Activated CD4-positive, alpha-beta T cell treated with anti-CD3 and anti-CD28 coated beads, Interleukin-2, amount 10 ng/mL, durations not matched to agents 7 days and 5 days (primary cell): ENCODE measurements at places on chromosomes 2 and 18. TPM values are rescaled to one million over a fixed set of nuclear protein-coding genes. Genes with fewer than 3 reads are reported as not detected.
A peak's percentile ranks its signal among the peaks of the same experiment; 100 is the strongest.

DNA sequence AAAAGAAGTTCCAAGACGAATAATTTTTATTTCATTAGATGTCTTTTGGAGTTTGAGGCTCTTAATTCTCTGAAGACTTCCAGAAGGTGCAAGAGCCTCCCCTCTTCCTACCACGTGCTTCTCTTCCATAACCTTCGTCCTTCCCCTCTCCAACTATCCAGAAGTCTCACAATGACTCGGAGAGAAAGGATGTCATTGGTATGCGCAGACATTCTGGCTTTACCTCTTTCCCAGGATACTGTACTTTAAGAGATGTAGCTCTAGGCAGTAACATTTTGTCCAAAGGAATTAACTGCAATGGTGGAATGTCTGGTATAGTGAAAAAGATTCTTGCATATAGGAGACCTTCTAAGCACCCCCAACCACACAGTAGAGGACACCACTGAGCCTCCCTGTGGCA, 249.0 kb upstream of the OSR1 start:
- H3K4me3 ChIP-seq, result no peak overlapping the region
- peaks cover 3% of the 10 kb centered on the region for H3K27me3 ChIP-seq
- no peaks in the 10 kb centered on the region for H3K36me3 ChIP-seq
- no peak for DNase-seq
- no peaks in the 10 kb centered on the region for H3K4me1 ChIP-seq
- H3K27ac ChIP-seq, result no peak overlapping the region

GRCh38 chr2:236180831-236181453, 12.8 kb upstream of the GBX2 start:
- H3K27ac ChIP-seq, result no peak overlapping the region
- peaks cover 46% of the 10 kb centered on the region for H3K27me3 ChIP-seq

DNA sequence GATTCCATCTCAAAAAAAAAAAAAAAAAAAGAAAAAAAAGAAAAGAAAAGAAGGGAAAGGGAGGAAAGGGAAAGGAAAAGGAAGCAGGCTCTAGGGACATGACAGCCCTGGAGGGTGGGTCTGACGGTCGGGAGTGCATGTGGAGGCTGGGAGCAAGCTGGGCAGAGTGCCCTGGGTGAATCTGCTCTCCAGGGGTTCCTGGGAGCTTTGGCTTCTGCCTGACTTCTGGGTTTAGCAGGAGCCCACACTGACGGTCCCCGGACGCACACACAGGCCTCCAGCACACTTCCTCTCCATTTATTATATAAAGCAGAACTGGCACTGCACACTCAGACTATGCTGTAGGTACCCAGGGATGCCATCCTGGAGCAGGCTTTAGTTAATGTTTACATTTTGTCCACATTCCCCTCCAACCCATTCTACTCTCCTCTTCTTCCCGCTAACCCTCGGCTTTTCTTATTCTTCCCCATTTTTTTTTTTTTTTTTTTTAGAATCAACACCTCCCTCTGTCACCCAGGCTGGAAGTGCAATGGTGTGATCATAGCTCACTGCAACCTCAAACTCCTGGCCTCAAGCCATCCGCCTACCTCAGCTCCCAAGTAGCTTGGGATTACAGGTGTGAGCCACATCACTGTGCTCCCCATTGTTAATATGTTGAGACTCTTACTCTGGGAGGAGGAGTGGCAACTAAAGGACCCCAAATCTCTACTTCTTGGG, 151.1 kb upstream of the SLC1A4 start:
- no peaks in the 10 kb centered on the region for H3K36me3 ChIP-seq
- no peak overlapping the region for H3K4me3 ChIP-seq
- peaks cover 14% of the 10 kb centered on the region for H3K4me1 ChIP-seq
- no peak overlapping the region for H3K27ac ChIP-seq
- peaks cover 14% of the 10 kb centered on the region for H3K27me3 ChIP-seq

DNA sequence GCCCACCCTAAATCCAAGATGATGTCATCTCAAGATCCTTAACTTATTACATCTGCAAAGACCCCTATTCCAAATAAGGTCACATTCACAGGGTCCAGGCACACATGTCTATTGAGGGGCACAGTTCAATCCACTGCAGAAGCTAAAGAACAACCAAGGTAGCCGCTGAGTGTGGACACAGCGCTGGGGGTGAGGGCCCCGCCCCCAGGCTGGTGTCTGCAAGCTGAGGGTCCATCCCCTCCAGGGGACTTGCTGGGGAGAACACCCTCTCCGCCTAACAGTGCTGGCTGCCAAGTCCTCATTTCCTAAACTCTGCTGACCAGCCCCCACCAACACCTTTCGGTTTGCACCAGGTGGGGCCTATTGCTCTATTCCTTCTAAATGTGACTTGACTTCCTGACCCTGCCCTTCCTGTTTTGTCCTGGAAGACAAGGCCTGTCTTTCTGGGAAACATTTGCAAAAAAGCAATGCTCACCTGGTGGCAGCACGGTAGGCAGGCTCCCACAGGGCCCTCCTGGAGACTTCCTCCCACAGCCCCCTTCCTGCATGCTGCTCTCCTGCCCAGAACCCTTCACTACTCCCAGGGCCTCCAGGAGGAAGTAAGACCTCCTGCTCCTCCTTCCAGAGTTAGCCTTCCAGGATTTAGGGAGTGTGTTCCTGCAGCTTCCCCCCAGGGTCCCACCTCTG, 24.4 kb upstream of the TEX44 start:
- peaks cover 2% of the 10 kb centered on the region for H3K27me3 ChIP-seq
- H3K36me3 ChIP-seq, result no peaks in the 10 kb centered on the region
- H3K27ac ChIP-seq, result no peak overlapping the region

DNA sequence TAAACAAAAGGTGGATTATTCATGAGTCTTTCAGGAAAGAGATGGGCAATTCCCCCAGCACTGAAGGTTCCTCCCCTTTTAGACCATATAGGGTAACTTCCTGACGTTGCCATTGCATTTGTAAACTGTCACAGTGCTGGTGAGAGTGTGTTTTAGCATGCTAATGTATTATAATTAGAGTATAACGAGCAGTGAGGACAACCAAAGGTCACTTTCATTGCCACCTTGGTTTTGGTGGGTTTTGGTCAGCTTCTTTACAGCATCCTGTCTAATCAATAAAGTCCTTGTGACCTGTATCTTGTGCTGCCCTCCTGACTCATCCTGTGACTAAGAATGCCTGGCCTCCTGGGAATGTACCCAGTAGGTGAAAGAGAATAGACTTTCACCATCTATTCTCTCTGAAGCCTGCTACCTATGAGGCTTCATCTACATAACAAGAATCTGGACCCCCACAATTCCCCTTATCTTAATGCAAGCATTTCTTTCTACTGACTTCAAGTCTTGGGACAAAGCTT, 148.7 kb downstream of the CABLES1 start:
- DNase-seq, result no peak
- no peaks in the 10 kb centered on the region for H3K27me3 ChIP-seq

DNA sequence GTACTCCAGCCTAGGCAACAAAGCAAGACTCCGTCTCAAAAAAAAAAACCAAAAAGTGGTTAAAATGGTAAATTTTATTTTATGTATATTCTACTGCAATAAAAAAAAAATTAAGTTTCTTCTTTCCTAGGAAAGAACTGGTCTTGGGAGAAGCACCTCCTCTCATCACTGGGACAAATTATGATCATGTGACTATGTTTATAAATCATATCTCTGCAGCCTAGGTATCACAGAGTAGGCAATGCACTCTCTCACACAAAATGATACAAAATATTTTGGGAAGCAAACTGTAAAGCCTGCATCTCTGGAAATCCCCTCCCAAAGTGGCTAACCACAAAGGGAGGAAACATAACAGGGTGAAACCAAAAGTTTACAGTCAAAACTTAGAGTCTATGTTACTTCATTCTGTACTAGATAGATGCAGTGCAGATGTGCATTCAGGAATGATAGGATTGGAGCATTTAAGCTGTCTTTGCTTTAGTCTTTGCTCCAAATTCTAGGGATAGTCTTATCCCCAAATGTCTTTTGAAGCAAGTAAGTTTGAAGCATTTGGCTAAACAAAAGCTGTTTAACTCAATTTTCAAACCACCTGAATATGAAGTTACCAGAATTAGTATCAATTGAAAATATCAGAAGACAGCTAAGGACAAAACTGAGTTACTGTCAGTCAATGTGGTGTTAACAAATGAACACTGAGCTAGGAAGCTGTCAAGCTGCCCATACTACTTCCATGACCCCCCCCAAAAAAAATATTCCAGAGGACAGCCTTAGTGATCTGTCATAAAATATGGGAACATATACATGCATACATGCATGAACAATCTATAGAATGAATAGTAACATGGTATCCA, 21.1 kb upstream of the MALT1 start:
- no peaks in the 10 kb centered on the region for H3K27me3 ChIP-seq
- peak overlapping the region; percentile 67 for H3K27ac ChIP-seq
- peak overlapping the region; percentile 43 for H3K4me3 ChIP-seq
- peak; percentile 62 for DNase-seq
- H3K4me1 ChIP-seq, result peaks cover 58% of the 10 kb centered on the region

DNA sequence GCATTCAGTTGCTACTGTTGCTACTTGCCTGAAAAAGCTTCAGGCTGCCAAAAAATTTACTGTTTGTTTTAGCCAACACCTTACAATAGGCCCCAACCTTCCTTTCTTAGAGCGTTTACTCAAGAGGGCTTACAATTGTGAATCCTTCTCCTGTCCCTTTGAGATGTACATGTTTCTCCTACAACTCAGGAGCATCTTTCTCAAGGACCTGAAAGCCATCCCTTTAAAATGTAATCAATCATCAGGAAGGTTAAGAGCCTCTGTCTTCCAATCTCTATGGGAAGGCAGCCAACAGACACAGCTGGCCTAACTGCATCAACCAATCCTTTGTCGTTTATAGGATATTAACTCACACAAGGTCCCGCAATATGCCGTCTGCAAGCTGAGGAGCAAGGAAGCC, 3.4 kb upstream of the IER3IP1 start:
- H3K4me1 ChIP-seq, result peaks cover 2% of the 10 kb centered on the region
- H3K27ac ChIP-seq, result no peak overlapping the region
- peaks cover 3% of the 10 kb centered on the region for H3K36me3 ChIP-seq
- no peak overlapping the region for H3K4me3 ChIP-seq
- DNase-seq, result no peak

GRCh38 chr18:10030816-10031541, 117.2 kb downstream of the VAPA start:
- H3K4me3 ChIP-seq, result no peak overlapping the region
- no peak overlapping the region for H3K27ac ChIP-seq
- no peak for DNase-seq
- H3K4me1 ChIP-seq, result peaks cover 4% of the 10 kb centered on the region
- peaks cover 16% of the 10 kb centered on the region for H3K27me3 ChIP-seq

- no peak overlapping the region for H3K27ac ChIP-seq
- no peaks in the 10 kb centered on the region for H3K36me3 ChIP-seq
- no peak overlapping the region for H3K4me3 ChIP-seq
- no peaks in the 10 kb centered on the region for H3K4me1 ChIP-seq
These were observed 269.4 kb upstream of the NRXN1 start for GRCh38 chr2:51301381-51301780.

DNA sequence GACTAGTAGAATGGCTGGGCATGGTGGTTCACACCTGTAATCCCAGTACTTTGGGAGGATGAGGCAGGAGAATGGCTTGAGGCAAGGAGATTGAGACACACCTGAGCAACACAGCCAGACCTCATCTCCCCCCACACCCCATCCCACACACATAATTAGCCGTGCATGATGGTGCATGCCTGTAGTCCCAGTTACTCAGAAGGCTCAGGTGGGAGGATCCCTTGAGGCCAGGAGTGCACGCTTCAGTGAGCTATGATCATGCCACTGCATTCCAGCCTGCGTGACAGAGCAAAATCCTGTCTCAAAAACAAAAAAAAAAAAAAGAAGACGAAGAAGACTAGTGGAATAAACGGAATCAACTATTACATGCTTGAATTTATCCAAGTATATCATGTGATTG, 150.0 kb downstream of the STK39 start:
- no peaks in the 10 kb centered on the region for H3K27me3 ChIP-seq
- DNase-seq, result no peak
- H3K4me1 ChIP-seq, result no peaks in the 10 kb centered on the region
- H3K36me3 ChIP-seq, result peaks cover 19% of the 10 kb centered on the region

DNA sequence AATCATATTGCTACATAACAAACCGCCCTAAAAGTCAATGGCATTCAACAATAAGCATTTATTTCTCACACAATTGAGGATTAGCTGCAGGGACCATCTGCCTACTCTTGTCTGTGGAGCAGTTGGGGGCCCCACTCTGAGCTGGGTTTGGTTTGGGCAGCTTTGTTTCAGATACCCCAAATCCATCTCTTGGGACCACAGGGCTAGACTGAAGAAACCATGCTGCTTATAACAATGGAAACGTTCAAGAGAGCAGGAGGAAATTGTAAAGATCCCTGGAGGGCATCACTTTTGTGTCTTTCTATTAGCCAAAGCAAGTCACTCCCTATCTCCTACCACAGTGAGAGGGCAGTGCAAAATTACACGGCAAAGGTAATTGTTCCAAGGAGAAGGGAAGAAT, 146.5 kb upstream of the MGAT5 start:
- peaks cover 11% of the 10 kb centered on the region for H3K4me1 ChIP-seq
- no peaks in the 10 kb centered on the region for H3K36me3 ChIP-seq
- no peak overlapping the region for H3K4me3 ChIP-seq
- no peak overlapping the region for H3K27ac ChIP-seq

DNA sequence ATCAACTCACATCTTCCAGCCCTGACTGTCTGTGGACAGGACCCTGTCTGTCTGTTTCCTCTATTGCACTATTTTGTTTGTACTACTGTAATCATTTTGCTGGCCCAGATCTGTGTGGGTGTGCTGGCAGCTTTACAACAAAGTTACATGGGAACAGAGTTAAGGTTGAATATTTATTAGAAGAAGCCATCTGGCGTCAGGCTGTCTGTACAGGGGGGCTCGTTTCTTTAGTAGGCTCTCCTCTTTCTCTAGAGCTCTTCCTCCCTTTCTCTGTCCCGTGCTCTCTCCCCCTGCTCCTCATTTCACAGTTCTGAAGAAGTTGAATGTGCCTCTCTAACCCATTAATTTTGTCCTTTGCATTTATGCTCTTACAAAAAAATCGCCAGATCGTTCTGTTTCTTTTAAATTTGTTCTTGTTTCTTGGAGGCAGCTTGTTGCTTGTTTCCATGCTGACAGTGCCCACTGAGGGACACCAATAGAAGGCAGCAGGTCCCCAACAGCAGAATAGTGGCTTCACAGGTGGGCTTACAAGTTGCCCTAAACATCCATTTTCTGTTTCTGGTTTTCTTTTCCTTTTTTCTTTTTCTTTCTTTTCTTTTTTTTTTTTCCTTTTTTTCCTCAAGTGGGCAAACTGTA, 315.2 kb upstream of the ZEB2 start:
- no peak for DNase-seq
- H3K27me3 ChIP-seq, result no peaks in the 10 kb centered on the region
- no peak overlapping the region for H3K4me3 ChIP-seq
- H3K27ac ChIP-seq, result no peak overlapping the region

- H3K36me3 ChIP-seq, result no peaks in the 10 kb centered on the region
- H3K4me3 ChIP-seq, result no peak overlapping the region
- DNase-seq, result no peak
- H3K27me3 ChIP-seq, result no peaks in the 10 kb centered on the region
- H3K4me1 ChIP-seq, result no peaks in the 10 kb centered on the region
- H3K27ac ChIP-seq, result no peak overlapping the region
These were observed 53.9 kb upstream of the ACVR1 start for GRCh38 chr2:157929871-157930667.

- H3K4me1 ChIP-seq, result no peaks in the 10 kb centered on the region
- H3K27ac ChIP-seq, result no peak overlapping the region
- H3K4me3 ChIP-seq, result no peak overlapping the region
- H3K36me3 ChIP-seq, result peaks cover 51% of the 10 kb centered on the region
These were observed 19.4 kb downstream of the SFTPB start for GRCh38 chr2:85648619-85649018.

GRCh38 chr2:184628051-184628450, 29.7 kb downstream of the ZNF804A start:
- no peaks in the 10 kb centered on the region for H3K36me3 ChIP-seq
- H3K4me3 ChIP-seq, result no peak overlapping the region
- H3K4me1 ChIP-seq, result no peaks in the 10 kb centered on the region
- no peaks in the 10 kb centered on the region for H3K27me3 ChIP-seq

PRKAG3 gene
- not detected for total RNA-seq

CGREF1 gene
- total RNA-seq, result 0.92 TPM

ANAPC1 gene
- 55.1 TPM for total RNA-seq

CENPA gene
- total RNA-seq, result 55.1 TPM

C18orf54 gene
- 8.8 TPM for total RNA-seq

RGPD8 gene
- 4.1 TPM for total RNA-seq

TMEM247 gene
- total RNA-seq, result not detected

TEX44 gene
- not detected for total RNA-seq
